Nephron progenitor cell (in vitro differentiated cells): ENCODE measurements at places on chromosomes 1 and 21.

GRCh38 chr21:45941717-45942546 is 39.6 kb upstream of the COL6A1 start:
- DNase-seq, result no peak

DNA sequence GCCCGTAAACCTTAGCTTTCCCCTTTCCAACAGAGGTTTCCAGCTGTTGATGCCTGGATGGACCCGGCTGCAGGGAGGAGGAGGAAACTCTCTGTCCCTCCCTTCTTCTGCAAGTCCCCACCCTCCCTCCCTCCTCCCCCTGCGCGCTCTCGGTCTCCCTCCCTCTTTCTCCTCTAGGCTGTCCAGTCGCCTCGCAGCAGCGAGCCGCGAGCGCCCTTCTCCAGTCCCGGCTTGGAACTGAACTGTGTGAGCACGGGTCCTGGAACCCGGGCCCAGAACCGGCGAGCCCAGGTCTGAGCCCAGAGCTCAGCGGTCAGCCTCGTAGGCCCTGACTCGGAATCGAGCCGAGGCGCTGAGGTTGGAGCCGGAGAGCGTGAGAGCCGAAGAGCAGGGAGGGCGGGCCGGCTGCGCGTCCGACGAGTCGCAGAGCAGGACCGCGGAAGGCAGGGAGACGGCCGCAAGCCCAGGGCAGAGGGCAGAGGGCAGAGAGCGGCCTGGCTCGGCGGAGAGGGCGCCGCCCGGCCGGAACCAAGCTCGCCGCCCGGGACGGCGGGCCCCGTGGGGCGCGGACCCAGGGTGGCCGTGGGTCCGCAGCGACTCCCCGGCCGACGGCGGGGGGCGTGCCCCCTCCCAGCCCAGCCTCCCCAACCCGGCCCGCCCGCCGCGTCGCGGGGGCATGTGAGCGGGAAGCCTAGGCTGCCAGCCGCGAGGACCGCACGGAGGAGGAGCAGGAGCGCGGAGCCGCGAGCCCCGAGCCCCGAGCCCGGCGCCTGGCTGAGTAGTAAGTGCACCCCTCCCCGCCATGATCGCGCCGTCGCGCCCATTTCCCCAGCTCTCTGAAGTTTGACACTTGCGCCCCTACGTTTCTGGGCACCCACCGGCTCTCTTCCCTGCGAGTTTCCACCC is at the start of gene SOX13:
Gene SOX13 (plus strand): TSS at position 185 of the 906 bp plus-strand sequence. CDS start 39,801 bp downstream, outside the sequence.
- DNase-seq, result peak; percentile 78

GRCh38 chr1:10727751-10728232 is 68.7 kb downstream of the CASZ1 start:
- no peak for DNase-seq

DNA sequence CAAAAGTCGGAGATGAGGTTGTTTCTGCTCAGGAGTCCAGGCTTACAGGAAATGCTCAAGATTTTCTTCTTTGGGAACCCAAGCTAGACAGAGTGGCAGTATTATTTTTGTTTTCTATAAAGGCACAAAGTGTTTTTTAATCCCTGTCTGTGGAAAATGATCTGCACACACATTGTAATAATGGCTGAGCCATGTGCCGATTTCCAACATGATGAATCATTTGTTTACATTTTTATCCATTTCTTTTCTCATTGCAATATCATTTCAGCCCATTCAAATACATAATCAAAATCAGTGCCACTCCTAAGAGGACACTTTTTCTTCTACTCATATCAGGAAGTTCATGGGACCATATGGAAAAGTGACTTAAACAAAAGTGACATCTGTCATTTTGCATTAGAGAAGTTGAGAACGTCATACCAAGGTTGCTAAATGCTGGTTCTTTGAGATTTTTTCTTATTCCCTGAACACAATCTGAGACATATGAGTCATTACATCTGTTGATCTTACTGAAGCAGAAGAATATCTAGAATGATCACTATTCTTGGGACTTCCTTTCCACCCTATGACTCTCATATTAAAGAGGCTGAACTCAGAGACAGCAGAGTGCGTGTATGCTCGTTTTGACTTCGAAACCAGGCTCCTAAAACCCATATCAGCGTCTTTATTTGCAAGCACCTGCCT is 44.9 kb downstream of the ACTA1 start:
- DNase-seq, result no peak

DNA sequence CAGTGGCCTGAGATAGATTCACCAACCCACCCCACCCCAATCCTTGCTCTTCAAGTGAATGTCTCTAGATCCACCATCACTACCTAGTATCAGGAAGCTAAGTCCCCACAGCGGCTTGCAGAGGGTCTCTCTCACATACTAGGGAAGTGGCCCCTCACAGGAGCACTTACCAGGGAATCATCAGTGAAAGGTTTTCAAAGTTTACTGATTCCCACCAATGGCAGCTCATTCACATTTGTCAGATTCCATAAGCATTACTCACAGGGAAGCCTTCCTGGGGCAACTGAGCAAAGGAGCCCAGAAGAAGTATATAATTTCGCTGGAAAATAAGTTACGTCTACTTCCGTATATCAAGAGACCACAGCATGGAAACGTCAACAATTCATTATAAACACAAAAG is 120.8 kb downstream of the GREM2 start:
- no peak for DNase-seq

DNA sequence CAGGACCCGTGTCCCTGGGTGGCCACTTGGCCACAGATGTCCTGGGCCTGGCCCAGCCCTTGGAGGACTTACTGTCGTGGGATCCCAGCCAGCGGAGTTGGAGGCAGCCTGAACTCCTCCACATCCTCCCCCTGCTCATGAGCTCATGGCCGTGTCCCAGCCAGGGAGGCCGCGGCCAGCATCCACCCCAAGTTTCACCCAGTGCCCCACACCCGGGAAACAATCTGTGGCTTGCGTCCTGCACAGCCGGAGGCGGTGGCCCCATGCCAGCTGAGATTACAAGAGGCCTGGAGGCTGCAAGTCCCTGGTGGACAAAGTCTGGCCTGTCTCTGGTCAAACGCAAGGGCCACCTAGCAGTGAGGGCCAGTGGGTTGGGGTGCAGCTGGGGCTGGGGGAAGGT is 27.5 kb upstream of the TMEM52 start:
- DNase-seq, result no peak

GRCh38 chr1:90347366-90347765 is 352.5 kb downstream of the ZNF326 start:
- no peak for DNase-seq

- no peak for DNase-seq
Measured at GRCh38 chr1:84570436-84571149, 3.6 kb downstream of the CTBS start.
